Activated naive CD4-positive, alpha-beta T cell treated with anti-CD3 and anti-CD28 coated beads for 36 hours (primary cell): ENCODE measurements at places on chromosomes 2 and 18. TPM values are rescaled to one million over a fixed set of nuclear protein-coding genes. Genes with fewer than 3 reads are reported as not detected.

- no peak overlapping the region for H3K4me3 ChIP-seq
- no peak overlapping the region for H3K27ac ChIP-seq
- no peak for DNase-seq
- no peaks in the 10 kb centered on the region for H3K4me1 ChIP-seq
Observed at GRCh38 chr2:53827398-53828175, 32.2 kb downstream of the GPR75 start.

DNA sequence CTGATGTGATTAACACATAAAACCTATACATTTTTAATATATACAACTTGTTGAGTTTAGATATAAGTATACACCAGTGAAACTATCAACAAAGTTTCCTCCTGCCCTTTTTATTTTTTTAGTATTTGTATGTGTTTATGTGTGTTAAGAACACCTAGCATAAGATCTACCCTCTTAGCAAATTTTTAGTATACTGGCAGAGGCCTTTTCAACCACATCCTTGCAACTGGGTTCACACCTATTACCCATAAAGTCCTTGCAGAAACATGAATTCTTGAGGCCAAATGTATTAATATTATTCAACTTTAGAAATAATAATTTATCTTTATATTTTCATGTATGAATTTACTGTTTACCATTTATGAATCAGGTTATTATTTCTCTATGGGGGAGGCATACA is 119.7 kb upstream of the CRIM1 start:
- no peak for DNase-seq
- no peak overlapping the region for H3K27ac ChIP-seq
- peaks cover 5% of the 10 kb centered on the region for H3K27me3 ChIP-seq
- H3K36me3 ChIP-seq = peaks cover 2% of the 10 kb centered on the region

FAM237A gene
- not detected for total RNA-seq

CYTIP gene
- 610 TPM for total RNA-seq

DNA sequence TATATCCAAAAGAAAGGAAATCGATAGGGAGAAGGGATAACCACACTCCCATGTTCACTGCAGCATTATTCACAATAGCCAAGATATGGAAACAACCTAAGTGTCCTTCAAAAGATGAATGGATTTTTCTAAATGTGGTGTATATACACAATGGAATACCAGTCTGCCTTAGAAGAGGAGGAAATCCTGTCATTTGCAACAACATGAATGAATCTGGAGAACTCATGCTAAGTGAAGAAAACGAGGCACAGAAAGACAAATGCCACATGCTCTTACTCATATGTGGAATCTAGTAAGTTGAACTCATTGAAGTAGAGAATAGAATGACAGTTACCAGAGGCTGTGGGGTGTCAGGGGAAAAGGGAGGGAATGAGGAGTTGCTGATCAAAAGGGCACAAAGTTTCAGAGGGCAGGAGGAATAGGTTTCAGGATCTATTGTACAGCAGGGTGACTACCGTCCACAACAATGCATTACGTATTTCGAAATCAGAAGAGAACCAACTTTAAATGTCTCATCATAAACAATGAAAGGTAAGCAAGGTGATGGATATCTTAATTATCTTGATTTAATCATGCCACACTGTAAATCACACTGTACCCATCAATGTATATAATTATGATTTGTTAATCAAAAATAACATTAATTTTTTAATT is 46.1 kb downstream of the SIGLEC15 start:
- peaks cover 55% of the 10 kb centered on the region for H3K36me3 ChIP-seq
- peaks cover 34% of the 10 kb centered on the region for H3K4me1 ChIP-seq
- DNase-seq = no peak
- no peak overlapping the region for H3K27ac ChIP-seq

- H3K27me3 ChIP-seq = no peaks in the 10 kb centered on the region
- H3K27ac ChIP-seq = peak overlapping the region; percentile 99
- peaks cover 50% of the 10 kb centered on the region for H3K4me1 ChIP-seq
- peak overlapping the region; percentile 91 for H3K4me3 ChIP-seq
- H3K36me3 ChIP-seq = peaks cover 25% of the 10 kb centered on the region
Observed at GRCh38 chr2:68158134-68158447, 403 bp downstream of the PNO1 start.

DNA sequence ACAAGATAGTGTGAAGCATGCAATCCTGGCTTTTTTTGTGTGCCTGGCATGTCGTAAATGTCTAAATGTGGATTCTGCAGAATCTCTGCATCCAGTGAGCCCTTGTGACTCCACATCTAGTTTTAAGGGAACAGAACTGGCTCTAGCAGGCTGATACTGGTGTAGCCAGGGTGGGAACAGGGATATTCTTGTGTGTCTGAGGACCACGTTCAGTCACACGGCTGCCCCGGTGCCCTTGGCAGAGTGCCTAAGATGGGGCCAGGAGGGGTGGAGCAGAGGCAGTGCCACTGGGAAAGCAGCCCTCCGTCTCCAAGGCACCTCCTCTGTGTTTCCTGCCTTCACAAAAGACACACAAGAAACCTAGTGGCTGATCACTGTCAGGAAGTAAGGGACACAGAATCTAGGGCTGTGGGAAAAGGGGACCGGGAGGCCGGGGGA is 91.5 kb upstream of the PARD3B start:
- H3K27me3 ChIP-seq = peaks cover 6% of the 10 kb centered on the region
- DNase-seq = no peak
- H3K4me1 ChIP-seq = no peaks in the 10 kb centered on the region
- H3K4me3 ChIP-seq = no peak overlapping the region

CARF gene
- total RNA-seq = 5.4 TPM

ARPC2 gene
- total RNA-seq = 475 TPM

GRCh38 chr2:27863146-27863545 is 27.0 kb downstream of the RBKS start:
- no peaks in the 10 kb centered on the region for H3K36me3 ChIP-seq
- H3K27ac ChIP-seq = no peak overlapping the region
- no peak for DNase-seq
- H3K4me1 ChIP-seq = peaks cover 14% of the 10 kb centered on the region
- H3K27me3 ChIP-seq = no peaks in the 10 kb centered on the region

DNA sequence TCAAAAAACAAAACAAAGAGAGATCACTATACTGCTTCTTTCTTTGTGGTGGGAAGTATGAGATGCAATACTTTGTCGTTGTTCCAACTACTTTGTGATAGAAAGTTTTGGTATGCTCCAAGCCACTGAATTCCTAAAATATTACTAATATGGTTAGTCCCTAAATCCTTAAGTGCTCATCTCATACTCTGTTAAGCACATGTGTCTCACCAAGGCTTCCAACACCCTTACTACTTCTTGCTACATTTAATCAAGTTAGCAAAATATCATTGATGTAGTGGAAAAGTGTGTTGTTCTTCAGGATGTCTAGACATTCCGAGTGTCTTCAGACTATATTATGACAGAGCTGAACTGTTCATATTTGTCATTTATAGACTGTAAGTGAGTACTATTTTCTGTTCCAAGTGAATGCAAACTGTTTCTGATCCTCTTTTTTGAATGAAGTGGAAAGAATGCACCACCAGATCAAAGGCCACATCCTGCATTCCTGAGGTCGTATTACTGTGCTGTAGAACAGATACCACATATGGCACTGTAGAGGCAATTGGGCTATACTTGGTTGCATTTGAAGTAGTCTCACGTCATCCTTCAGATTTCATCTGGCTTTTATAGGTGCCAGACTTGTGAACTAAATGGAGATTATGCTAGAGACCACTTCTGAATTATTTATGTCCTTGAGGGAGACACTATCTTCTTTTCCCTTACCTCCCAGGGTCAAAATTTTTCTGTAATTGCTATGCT is 298.4 kb upstream of the ZNF521 start:
- no peak overlapping the region for H3K27ac ChIP-seq
- no peaks in the 10 kb centered on the region for H3K27me3 ChIP-seq
- no peak for DNase-seq
- H3K36me3 ChIP-seq = no peaks in the 10 kb centered on the region

ABHD1 gene
- total RNA-seq = 0.17 TPM

GRCh38 chr2:66566726-66567399 is 131.9 kb downstream of the MEIS1 start:
- H3K36me3 ChIP-seq = no peaks in the 10 kb centered on the region
- no peak overlapping the region for H3K4me3 ChIP-seq
- H3K27me3 ChIP-seq = peaks cover 20% of the 10 kb centered on the region
- no peak overlapping the region for H3K27ac ChIP-seq
- DNase-seq = no peak

DNA sequence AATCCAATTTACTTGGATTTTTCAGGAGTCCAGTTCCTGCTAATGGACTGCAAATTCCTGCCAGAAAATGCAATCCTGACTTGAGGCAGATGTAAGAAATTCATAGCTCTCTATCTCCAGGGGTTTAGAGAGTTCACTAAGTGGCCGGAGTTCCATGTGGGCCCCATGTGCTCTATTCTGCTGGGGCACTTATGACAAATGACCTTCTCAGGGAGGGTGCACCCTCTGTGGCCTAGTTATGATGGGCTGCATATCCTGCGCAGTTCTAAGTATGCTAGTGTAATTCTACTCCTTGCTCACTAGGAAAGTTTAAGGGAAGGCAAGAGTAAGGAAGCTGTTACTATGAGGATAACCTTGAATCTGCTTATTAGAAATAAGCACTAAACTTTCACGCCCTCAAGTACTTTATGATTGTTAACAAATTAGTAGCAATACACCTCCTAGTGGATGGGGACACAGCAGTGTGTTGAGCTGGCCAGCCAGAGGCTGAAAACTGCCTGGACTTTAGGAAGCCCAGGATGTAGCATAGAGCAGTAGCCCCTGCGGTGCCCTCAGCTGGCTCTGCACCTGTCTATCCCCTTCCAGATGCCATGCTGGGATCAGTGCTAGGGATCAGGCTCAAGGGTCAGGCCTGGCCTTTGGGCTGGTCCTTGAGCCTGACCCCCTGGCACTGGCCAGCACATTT is 14.4 kb downstream of the SMYD1 start:
- no peak overlapping the region for H3K4me3 ChIP-seq
- no peak overlapping the region for H3K27ac ChIP-seq
- no peaks in the 10 kb centered on the region for H3K36me3 ChIP-seq
- no peaks in the 10 kb centered on the region for H3K27me3 ChIP-seq
- DNase-seq = no peak

- H3K27me3 ChIP-seq = no peaks in the 10 kb centered on the region
- H3K4me1 ChIP-seq = peaks cover 14% of the 10 kb centered on the region
- H3K4me3 ChIP-seq = no peak overlapping the region
- H3K36me3 ChIP-seq = no peaks in the 10 kb centered on the region
- DNase-seq = no peak
Observed at GRCh38 chr18:54948350-54948837, 10.9 kb downstream of the CCDC68 start.

DNA sequence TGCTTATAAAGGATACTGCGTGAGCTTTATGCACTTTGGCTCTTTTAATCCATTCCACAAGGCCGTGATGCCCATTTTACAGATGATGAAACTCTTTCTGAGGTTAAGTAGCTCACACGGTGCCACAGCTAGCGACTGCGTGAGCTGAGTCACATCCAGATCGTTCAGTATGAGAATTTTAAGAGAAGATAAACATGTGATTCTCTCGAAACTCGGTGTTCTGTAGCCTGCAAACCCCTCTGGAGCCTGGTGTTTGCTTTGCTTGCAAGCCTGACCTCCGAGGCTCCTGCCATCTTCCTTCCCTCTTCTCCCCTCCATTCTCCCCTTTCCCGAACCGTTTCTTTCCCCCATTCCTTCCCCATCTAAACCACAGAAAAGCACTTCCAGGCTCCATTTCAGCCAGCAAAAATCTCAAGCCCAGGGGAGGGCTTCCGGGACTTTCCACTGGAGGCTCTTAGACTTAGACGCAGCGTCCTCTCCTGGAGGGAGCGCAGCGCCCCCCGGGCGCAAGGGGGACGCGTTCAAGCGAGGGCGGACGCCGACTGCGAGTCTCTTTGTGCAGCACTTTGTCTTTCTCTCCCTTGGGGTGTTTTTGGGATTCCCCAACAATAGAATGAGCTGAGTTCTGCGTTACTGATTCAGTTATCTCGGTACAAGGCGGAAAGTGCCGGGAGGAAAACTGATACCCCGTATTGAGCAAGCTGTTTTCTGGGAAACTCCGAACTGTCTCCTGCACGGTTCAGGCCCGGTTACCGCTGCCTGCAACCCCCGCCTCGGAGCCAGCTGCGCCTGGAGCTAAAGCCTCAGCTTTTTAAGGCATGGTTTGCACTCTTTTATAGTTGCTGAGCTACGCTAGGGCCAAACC is 38.0 kb downstream of the CYP1B1 start:
- peak overlapping the region; percentile 68 for H3K4me3 ChIP-seq
- peaks cover 16% of the 10 kb centered on the region for H3K4me1 ChIP-seq
- no peaks in the 10 kb centered on the region for H3K36me3 ChIP-seq
- H3K27ac ChIP-seq = peak overlapping the region; percentile 76
- DNase-seq = peak; percentile 64
- peaks cover 45% of the 10 kb centered on the region for H3K27me3 ChIP-seq

- no peak for DNase-seq
- H3K36me3 ChIP-seq = no peaks in the 10 kb centered on the region
- no peak overlapping the region for H3K27ac ChIP-seq
- H3K27me3 ChIP-seq = peaks cover 4% of the 10 kb centered on the region
Observed at GRCh38 chr18:79596446-79597175, 83.0 kb upstream of the CTDP1 start.
